ENCODE measurements at places on chromosomes 3 and 15.

DNA sequence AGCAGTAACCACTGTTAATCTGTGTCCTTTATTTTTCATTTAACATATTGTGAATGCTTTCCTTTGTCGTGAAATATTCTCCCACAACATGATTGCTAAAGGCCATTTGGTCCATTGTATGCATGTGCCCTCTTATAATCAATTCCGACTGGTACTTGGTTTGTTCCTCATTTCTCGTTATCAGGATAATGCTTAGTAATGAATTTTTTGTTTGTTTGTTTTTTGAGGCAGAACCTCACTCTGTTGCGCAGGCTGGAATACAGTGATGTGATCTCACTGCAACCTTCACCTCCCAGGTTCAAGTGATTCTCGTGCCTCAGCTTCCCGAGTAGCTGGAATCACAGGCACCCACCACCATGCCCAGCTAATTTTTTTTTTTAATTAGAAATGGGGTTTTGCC, 22.0 kb downstream of the SPATA12 start:
- DNase-seq: no peak

DNA sequence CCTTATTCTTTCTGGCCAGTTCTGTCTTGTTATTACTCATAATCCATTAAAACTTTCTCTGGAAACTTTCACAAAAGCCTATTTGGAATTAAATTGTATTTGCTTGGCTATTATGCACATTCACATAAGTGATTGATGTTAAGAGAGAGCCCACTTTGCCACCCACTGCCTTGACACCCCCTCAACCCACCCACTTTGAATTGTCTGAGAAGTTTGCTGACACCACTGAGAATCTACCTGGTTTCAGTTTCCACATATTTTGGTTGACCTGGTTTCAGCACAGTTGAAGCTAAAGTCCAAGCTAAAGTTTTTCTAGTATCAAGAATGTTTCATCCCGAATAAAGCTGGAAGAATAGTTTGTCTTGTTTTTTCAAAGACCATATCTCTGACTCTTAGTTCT, 70.9 kb downstream of the ARMC8 start:
- DNase-seq: no peak

DNA sequence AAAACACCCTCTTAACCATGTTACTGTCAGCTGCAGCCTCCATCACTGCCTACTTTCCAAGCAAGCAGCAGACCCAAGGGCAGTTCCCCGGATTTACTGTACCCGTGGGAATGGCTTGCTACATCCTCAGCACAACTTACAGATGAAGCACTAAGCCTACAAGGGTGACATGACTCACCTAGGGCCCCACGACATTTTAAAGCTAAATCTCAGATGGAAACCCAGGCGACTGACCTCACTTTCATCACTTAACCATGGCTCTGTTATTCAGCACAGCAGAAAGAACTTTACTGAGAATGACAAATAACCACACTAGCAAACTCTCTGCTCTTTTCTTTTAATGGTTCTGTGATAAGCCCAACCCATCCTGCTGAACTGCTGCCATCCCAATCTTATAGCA, 65.6 kb downstream of the SUMF1 start:
- DNase-seq: no peak

- no peak for DNase-seq
These were observed 513.6 kb upstream of the KCNMB2 start for GRCh38 chr3:178022599-178022998.

GRCh38 chr3:39917065-39917773, 107.8 kb downstream of the MYRIP start:
- no peak for DNase-seq

DNA sequence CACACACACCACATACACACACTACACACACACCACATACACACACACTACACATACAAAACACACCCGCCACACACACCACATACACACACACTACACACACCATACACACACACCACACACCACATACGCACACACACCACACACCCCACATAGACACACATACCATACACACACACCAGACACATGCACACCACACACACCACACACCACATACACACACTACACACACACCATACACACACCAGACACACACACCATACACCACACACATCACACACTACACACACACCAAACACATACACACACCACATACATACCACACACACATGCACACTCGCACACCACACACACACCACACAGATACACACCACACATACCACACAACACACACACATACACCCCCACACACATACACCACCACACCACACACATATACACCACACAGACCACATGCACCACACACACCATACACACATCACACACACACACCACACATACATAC, 26.3 kb downstream of the CPN2 start:
- DNase-seq: no peak

DNA sequence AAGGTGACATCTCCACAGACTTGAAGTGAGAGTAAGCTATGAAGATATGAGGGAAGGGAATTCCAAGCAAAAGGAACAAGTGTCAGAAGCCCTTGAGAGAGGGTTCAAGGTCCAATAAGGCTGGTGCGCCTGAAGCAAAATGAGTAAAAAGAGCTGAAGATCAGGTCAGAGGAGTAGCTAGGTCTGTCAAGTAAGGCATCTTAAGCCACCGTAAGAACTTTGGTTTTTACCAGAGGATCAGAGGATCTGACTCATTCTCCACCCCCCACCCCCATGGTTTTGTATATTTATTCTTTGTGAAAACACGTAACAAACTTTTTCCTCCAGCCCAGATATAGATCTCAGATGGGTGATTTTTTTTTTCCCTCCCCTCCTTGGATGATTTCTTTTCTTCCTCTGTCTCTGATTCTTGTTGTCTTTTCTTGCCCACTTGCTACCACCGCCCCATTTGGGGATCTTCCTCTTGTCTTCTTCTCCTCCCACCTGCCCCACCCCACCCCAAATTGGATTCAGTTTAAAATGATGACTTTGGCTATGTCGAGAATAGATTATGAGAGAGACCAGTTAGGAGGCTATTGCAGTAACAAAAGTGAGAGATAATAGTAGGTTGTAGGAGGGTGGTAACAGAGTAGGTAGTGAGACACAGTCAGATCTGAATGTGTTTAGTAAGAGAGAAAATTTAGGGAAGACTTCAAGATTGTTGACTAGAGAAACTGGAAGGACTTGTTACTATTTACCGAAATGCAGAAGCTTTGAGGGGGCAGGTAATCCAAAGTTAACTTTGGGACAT, 6.1 kb downstream of the TRMT10C start:
- no peak for DNase-seq

DNA sequence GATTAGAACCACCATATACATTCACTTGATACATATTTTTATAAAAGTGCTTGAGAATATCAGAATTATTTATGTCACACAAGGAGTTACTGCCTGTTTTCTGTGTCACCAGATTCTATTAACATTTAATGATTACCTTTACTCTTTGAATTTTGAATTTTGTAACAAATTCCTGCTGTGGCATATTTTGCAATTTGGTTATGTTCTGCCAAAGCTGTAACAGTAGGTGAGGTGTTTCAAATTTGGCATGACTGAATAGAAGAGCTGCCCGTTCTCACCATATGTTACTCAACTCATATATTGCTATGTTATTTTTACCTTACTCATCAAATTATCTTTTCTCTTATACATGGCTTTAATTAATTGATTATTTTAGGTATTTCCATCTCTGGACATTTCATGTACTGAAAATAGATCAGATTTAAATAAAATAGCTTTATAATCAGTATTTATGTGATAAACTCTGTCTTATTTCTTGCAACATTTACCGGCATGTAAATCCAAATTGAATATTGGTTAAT, 18.9 kb downstream of the PML start:
- no peak for DNase-seq

DNA sequence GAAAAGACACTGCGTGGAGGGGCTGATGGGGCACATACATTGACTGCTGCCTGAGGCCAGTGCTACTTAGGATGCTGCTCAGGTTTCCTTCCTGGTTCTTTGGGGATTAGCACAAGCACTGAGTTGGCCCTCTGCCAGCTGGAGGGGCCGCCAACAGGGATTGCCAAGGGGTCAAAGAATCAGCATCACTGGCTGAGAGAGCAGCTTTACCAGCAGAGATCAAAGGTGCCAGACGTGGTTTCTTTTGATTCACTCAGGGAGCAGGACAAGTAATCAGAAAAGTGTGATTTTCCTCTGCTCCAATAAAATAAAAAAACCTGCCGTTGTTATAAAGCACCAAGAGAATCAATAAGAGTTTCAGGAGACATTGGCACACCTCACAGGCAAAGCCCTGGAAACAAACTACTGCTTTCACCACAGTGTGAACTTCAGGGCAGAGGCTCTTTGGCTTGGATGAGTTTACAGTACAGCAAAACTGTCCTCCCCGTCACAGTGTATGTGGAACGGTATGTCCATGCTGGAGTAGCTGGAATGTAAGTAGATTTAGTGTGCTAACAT, 45.8 kb upstream of the FSIP1 start:
- DNase-seq: no peak

DNA sequence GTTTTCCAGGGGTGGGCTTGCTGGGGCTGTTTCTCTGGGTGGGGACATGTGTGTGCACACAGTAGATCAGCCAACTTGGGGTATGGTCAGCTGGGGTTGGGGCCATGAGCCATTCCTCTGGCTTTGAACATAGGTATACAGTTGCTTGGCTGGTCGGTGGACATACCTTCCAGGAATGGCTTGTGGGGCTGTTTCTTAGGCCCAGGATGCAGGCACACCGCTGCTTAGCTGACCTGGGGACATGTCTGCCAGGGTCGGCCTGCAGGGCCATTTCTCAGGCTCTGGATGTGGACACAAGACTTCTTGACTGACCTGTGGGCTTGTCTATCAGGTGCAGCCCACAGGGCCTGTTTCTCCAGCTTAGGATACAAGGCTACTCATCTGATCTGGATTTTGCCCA, 130.6 kb downstream of the DOCK3 start:
- DNase-seq: no peak

Measured in activated CD4-positive, CD25-positive, alpha-beta regulatory T cell (primary cell).